ENCODE measurements at places on chromosomes 1 and 21. TPM values are rescaled to one million over a fixed set of nuclear protein-coding genes. Genes with fewer than 3 reads are reported as not detected.
A peak's percentile ranks its signal among the peaks of the same experiment; 100 is the strongest.

DNA sequence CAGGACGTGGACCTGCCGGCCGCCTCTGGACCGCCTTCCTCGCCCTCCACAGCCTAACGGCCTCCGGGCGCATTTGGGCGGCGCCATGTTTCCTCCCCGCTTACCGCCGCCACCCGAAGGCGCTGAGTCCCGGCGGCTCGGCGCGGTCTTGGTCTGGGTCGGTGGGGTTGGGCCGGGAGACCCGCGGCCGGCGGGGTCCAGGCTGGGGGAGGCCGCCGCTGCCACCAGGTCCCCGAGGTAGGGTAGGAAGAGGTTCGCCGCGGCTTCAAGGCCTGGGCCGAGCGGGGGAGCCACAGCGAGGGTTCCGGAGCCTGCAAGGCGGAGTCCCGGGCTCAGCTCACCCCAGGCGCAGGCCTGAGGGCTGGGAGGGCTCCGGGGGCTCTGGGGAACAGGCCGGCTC is 5.5 kb downstream of the OR2C3 start:
- no peak for DNase-seq

DNA sequence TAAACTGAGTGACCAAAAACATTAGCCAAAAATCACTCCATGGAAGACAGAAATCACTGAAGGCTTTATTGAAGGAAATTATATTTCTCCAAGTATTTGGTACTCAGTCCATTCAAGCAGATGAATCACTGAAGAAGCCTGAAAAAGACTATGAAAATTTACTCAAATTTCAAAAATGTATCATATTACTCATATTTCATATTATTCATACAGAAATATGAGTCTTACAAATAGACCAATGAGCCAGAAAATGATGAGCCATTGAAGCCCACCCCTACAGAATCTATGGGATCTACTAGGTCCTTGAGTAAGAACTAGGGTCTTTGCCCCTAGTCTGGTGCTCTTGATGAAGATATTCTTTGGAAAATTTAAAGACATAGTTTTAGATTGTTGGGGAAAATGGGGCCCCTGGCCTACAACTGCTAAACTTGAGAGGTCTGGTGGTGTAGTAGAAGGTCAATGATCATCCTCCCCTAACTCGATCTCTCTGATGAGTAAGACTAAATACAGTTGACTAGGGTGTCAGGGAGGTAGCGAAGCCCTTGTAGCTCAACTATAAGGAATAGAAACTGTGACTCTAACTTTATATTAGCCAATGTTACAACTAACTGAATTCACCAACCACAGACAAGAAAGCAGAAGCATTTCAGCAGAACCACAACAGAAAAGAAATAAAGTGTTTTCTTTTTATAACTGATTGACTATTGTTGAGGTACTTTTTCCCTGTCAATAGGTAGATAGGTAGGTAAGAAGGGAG is 81.0 kb downstream of the NOTCH2 start:
- no peak for DNase-seq

DNA sequence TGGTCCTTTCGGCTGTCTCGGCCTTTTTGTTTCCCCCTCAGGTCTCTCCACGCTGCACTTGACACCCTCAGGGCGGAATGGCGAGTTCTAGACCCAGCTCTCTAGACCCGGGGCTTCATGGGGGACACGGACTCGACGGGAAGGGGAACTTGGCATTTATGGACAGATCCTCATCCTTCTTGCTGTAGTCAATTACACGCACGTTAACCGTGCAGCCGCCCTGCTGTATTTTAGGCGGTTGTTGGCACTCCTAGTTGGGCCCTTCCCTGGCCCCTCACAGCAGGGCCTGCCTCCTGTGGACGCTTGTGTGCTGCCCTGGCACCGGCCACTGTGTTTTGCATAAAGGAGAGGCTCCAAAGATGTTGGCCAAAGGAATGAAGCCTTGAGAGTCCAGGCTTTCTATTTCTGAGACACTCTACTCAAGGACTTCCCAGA is 558 bp upstream of the BTG3 start:
- no peak for DNase-seq

The BEND5 gene
- 18.2 TPM for total RNA-seq

- DNase-seq = no peak
Measured at GRCh38 chr1:6124746-6125365, 55.3 kb downstream of the CHD5 start.

GRCh38 chr1:51535006-51535592 is 16.0 kb upstream of the EPS15 start:
- peak; percentile 40 for DNase-seq

- DNase-seq = no peak
Measured at GRCh38 chr1:223198628-223198965, 55.5 kb upstream of the TLR5 start.

The CLDN19 gene
- not detected for total RNA-seq

- no peak for DNase-seq
Measured at GRCh38 chr1:222373216-222373615, 174.7 kb downstream of the HHIPL2 start.

GRCh38 chr1:15742339-15742801 is at the start of gene TMEM82:
TSS of gene TMEM82 (plus strand) at chr1:15742499. CDS start at chr1:15742560, 61 bp downstream.
- no peak for DNase-seq

The MATN1 gene
- total RNA-seq = 0.31 TPM

The KANK4 gene
- total RNA-seq = 0.47 TPM

DNA sequence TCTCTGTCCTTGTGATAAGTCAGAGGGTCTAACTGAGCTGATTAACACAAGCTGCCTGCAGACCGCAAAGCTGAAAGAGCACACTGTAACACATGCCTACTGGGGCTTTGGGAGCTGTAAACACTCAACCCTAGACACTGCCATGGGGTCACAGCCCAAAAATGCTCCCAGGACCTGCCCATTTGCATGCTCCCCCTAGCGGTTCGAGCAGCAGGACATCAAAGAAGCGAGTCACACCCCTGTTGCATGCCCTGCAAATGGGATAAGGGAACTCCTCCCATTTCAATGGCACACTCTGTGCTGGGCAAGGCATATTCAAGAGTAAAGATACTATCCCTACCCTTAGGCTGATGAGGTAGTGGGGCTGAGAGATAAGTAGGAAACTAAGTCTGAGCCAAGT is 22.8 kb downstream of the LCE3E start:
- no peak for DNase-seq

The AADACL3 gene
- not detected for total RNA-seq

DNA sequence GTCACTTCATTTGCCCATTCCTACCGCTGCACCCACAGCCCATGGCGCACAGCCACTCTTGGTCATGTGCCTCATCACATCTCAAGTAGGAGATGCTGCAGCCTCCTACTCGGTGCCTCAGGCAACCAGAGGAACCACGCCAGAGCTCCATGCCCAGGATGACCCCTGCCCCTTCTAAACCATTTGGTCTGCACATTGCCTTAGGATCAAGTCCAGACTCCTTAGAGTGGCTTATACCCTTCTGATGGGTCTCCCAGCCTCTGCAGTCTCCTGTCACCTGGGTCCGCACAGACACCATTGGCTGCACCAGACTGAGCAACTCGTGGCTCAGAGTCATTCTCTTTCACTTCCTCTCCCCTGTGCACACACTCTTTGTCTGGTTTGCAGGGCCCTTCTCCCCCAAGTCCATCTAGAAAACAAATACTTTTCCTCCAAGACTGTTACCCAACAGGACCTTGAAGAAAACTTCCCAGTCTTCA is 2.2 kb upstream of the ADORA3 start:
- no peak for DNase-seq

DNA sequence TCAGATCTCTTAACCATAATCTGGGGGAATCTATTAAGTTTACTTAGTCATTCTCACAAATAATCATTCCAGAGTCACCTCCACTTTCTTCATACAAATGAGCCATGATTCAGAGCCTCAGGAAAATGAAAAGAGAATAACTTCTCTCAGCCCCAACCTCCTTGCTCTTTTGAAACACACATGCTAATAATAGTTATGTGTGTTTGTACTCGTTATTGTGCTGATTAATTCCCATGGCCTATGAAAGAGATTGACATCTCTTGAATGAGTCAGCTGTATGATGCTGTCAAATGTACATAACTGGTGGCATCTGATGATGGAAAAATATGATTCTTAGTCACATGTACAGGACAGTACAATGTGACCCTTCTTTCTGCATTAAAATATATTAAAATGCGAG is 41.5 kb downstream of the DTL start:
- no peak for DNase-seq

The TSPAN1 gene
- total RNA-seq = 0.31 TPM

DNA sequence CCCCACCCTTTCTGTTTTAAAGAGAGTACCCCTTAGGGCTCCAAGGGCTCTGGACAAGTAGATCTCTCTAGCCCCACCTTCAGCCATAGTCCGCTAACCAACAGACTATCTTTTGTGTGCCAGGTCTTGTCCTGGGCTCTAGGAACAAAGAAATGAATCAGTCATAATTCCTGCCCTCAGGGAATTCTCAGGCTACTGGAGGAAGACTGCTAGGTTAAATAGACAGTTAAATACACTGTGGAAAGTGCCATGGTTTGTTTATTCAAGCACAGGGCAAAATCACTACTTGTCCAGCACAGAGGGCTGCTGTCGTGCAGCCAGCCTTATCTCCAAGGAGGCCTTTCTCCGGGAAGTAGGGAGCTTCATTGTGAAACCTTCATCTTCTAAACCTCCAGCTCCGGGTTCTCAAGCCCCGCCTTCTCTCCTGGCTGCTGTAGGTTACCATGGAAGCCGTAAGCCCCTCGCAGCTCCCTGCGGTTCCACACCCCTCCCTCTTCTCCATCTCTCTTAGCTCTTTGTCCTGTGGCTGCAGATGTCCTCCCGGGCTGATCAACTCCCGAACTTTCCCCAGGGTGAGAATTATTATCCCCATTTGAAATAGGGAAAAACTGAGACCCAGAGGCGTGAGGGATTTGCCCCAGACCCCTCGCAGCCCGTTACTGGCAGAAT is 29.8 kb downstream of the SHISAL2A start:
- no peak for DNase-seq

The TLR5 gene
- total RNA-seq = 1.7 TPM

DNA sequence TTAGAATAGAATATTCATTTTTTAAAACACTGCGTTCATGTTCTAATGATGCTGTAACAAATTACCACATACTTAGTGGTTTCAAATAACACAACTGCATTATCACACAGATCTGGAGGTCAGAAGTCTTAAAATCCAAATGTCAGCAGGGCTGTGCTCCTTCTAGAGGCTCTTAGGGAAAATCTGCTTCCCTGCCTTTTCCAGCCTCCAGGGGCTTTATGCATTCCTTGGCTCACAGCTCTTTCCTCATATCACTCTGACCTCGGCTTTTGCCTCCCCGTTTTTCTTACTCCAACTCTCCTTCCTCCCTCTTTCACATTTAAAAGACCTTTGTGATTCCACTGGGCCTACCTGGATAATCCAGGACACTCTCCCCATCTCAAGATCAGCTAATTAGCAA is 18.6 kb upstream of the FMN2 start:
- no peak for DNase-seq

DNA sequence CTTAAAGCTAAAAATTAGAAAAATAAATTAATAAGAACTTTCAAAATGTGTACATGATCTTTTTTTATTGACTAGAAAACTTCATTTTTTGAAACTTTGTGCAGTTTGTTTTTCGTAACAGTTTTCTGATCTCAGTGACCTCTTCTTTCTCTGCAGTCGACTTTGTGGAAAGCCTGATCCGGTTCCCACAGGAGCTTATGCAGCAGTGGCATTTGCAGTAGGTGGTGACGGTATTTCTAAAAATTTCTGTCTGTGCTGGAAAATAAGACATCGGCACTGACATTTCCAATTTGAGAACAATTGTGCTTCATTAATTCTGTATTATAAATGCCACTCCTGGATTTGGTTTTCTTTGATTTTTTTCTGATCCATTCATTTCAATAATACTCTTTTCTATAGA is 68.8 kb downstream of the CLDN17 start:
- DNase-seq = no peak

DNA sequence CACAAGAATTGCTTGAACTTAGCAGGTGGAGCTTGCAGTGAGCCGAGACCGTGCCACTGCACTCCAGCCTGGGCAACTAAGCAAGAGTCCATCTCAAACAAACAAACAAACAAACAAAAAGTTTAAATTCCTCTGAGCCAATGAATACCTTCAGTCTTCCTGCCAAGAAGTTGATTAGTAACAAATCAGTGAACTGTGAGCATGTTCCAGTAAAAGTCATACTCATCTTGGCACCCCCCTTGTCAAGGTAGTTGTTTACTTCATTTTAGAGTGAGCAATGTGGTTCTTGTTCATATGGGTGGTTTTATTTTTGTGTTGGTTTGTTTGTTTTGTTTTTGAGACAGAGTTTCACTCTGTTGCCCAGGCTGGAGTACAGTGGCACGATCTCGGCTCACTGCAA is 18.0 kb upstream of the SLC2A7 start:
- no peak for DNase-seq

DNA sequence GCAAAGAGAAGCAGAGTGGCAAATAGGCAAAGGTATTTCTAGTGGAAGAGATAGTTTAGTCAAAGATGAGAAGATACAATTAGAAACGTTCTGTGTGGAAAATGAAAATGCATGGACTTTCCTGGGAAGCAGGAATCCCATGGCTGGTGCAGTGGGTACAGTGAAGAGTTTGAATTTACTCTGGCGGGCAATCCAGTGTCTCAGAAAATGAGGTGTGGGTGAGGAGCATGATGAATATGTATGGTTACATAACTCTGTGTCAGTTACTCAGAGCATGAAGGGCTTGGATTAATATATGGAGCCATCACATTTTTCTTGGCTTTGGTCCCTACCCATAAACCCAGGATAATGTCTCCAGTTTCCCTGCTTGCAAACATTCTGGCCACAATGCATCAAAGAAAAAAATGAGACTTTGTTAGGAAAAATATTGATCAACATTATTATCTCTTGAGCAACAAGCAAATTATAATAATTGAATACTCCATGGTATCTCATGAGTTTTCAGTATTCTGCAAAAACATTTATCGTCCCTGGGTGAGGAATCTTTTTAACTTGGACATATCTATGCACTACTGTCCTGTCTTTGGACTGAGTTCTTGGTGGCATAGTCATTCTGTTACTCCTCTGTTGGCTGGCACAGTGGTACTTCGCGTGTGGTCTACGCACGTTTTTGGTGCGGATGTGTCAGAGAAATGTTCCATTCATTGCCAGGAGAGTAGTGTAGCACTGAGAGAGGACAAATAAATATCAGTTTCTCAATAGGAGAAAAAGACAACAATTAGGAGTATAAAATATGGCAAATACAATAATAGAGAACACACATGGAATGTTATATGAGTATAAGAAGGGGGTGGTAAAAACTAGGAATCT is 173.7 kb upstream of the C1orf105 start:
- DNase-seq = no peak

The PDZK1 gene
- 0.78 TPM for total RNA-seq

The TMOD4 gene
- total RNA-seq = not detected

The SLC35F3 gene
- 0.78 TPM for total RNA-seq

DNA sequence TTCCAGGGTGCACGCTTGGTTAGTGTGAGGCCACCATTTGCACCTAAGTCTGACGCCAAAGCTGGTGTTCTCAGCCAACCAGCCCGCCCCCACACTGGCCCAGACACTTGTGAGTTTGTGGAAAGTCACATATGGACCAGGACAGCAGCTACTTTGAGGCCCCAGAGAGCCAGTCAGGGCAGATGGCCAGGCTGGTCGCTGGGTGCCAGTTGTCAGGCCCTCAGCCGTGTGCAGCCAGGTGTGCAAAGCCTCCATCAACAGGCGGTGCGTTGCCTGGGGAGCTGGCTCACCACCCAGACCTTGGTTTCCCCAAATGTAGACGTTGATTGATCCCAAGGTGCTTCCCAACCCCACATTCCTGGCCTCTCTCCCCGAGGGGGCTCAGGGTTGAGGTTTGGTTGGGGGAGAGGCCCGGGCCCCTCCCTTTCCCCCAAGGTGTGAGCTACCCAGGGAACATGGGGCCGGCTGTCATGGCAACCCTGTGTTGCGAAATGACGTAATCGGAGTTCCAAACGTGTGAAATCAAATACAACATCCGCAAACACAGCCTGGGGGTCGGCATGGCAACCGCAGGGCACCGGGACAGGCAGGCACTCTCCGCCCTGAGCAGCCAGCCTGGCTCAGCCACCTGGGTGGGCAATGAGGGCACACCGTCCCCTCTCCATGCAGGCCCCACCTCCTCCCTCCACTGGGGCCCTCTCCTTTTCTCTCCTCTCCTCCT is 42.2 kb upstream of the WNT4 start:
- DNase-seq = no peak
